ENCODE measurements at places on chromosomes 4 and X.

DNA sequence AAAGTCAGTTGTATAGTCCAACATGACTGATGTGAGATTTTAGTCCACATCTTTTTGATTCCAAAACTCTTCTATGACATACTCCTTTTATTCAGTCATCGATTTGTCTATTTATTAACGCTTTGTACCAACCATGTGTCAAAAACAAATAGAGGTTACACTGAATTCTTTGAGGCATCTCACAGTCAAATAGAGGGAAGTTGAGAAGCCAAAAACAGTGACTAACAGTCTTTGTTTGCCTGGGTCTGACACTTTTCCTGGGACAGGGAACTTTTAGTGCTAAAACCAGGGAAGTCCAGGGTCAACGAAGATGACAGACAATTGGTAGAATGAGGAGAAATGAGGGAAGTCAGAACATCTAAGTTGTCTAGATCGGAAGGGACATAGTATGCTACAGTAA, 169.9 kb upstream of the HS3ST1 start:
- no peak for DNase-seq

- no peak for DNase-seq
Measured at GRCh38 chrX:3664921-3665320, 48.5 kb downstream of the PRKX start.

DNA sequence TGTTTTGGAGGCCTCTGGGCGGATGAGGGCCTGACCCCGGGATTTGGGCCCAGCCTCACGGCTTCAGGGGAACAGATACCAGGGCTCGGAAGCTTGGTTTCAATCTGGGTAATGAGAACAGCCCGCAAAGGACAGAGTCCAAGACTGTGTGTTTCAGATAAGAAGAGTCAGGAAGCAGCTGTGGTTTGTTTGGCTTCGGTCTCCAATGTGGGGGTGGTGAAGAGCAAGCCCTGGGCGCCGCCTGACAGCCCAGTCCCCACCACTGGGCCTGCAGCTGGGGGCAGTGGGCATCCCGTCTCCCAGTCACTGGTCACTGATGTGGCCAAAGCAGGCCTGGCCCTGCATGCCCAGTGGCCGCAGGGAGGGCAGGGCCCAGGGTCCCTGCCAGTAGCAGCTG, 9.1 kb downstream of the WFS1 start:
- no peak for DNase-seq

- no peak for DNase-seq
Measured at GRCh38 chrX:96833333-96833732, 50.4 kb upstream of the RPA4 start.

DNA sequence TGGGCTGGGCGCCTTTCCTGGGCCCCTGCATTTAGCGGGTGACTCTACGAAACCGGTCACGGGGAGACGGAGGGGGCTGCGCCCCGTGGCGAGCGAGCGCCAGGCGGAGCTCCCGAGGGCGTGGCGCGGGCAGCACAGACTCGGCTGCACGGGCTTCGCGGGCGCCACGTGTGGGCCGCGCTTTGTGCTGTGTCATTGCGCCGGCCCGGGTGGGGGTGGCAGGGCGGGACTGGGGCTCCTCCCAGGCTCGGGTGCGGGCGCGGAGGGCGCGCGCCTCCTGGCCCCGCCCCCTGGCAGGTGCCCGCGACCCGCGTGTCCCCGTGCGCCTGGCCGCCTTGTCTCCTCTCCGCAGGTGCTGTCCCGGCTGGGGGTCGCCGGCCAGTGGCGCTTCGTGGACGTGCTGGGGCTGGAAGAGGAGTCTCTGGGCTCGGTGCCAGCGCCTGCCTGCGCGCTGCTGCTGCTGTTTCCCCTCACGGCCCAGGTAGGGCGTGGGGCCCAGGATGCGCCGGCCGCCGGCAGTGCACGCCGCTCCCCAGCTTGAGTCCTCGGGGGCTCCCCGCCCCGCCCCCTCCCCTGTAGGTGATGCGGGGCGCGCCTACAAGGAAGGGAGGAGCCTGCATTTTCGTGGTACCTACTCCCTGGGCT, 651 bp downstream of the UCHL1 start:
- peak; percentile 27 for DNase-seq

DNA sequence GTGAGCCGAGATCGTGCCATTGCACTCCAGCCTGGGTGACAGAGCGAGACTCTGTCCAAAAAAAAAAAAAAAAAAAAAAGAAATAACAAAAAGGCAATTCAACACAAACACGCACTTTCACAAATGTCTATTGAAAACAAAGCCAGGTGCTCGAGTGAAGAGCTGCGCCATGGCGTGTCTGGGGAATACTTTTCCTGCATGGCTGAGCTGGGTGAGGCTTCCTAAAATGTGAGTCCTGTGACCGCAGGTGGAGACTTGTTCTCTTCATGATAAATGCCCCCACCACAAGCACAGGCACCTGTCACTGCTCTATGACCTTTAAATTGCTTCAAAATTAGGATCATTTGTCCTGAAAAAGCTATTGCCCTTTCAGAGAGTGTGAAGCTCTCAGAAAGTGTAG, 4.0 kb upstream of the ABLIM2 start:
- no peak for DNase-seq
